Osteocyte (in vitro differentiated cells): ENCODE measurements at places on chromosomes 4 and X.

GRCh38 chr4:76429636-76430035 lies 5.4 kb upstream of the SHROOM3 start:
- DNase-seq = no peak

DNA sequence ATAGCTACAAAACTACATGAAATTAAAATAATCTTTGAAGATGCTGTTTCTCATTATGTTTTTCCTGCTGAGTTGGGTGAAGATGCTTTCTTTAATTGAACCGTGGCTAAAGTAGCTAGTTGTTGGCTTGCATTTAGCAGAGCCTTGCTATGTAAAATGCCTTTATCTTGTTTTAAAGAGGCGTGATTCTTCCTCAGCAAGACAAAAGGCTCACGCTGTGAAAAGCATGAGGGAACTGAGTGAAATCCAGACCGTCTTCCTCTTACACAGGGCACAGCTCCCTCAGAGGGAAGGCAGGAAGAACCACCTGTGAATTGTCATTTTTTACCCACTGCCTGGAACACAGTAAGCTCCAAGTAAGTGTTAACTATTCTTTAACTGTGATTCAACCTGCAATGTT lies 39.0 kb upstream of the ZNF518B start:
- no peak for DNase-seq

DNA sequence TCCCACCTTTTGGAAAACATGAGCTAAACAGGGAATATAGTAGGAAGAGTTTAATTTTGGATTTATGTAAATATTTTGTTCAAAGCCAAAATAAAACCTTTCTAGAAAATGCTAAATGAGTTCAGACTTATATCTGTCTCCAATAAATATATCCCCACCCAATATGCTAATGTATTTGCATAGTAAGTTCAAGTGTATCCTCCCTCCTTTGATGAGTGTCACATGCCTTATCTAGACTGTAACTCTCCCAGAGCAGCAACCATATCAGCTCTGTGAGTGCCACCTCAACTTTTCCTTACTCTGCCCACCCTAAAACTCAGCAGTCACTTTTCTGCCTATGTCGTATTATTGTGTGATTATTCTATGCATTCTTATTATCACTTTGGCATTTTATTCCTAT lies 516.1 kb upstream of the NR3C2 start:
- no peak for DNase-seq

DNA sequence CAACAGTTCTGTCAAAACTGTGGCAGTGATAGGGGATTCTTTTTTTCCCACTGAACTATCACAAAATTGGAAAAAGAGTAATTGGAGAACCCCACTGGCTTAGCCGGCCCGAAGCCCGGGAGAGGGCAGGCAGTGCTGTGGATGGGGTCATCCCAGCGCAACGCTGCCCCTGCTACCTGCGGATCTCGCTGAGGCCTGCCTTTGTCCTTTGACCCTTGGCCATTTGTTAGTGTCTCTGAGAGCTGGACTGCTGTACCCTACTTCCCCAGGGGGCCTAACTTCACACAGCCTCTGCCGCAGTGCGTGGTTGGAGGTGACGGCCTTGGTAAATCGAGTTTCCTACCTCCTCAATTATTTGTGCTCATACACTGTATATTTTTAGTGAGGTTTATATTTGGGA lies 43.0 kb upstream of the MSANTD1 start:
- DNase-seq = no peak

GRCh38 chrX:42886519-42886918 lies 108.6 kb upstream of the PPP1R2C start:
- DNase-seq = no peak

DNA sequence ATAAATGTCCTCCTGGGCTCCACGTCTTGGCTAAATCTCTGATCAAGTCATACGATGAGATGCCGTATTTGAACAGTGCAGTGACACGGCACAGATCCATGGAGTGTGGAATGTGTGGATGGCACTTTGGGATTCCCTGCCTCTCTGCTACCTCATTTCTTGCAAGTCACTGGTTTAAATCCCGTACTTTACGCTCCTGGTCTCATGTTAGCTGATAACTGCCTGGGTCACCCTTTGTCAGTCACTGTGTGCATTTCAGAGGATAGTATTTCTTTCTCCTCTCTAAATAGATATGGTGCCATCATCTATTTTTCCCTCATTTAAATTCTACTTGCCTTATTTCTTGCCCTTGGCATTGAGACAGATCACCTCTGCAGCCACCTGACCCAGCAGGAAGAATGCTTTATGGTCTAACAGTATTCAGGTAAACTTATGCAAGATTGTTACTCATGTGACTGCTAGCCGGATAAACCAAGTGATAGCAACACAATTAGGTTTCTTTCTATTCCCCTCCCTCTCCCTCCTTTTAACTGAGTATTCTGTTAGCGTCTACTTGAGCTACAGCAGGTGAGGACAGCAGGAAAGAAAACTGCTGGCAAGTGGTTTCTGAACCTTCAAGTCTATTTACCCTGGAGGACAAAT lies 2.8 kb downstream of the EGF start:
- no peak for DNase-seq

DNA sequence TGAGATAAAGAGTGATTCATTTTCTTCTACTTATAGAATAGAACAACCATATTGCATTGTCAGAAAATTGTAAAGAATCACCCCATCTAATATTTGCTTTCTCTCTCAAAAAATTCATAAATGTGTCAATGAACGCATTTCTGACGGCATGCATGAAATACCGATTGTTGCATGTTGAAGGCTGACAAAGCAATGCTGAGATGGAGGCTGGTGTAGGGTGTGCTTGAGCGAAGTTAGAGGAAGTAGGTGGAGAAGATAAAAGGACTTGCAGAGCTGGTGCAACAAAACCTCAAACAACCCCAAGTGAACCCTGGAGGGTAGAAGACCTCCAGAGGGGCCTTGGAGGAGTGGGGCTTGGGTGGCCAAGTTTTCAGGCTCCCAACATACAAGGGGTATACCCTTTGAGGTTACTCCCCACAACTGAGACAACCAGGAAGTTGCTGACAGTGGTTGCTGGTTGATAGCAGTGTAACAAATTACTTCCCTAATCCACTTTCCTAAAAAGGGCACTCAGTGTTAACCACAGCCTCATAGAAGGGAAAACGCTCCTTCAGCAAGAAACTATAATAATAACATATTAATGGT lies 452.7 kb downstream of the NLGN4X start:
- no peak for DNase-seq

DNA sequence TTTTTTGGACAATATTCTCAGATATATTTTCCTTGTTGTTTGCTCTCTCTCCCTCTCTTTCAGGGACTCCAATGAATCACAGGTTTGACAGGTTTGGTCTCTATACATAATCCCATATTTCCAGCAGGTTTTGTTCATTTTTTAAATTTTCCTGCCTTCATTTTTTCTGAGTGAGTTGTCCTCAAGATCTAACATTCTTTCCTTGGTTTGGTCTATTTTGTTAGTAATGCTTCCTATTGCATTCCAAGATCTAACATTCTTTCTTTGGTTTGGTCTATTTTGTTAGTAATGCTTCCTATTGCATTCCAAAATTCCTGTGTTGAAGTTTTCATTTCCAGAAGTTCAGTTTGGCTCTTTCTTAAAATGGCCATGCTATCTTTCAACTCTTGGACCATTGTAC lies 45.3 kb upstream of the ZMAT1 start:
- no peak for DNase-seq

GRCh38 chrX:115912372-115912897 lies 258.1 kb upstream of the AGTR2 start:
- peak; percentile 65 for DNase-seq

GRCh38 chrX:130091980-130092522 lies 18.2 kb downstream of the ELF4 start:
- DNase-seq = no peak

GRCh38 chr4:28435314-28435713 lies 1574.7 kb downstream of the STIM2 start:
- DNase-seq = no peak

DNA sequence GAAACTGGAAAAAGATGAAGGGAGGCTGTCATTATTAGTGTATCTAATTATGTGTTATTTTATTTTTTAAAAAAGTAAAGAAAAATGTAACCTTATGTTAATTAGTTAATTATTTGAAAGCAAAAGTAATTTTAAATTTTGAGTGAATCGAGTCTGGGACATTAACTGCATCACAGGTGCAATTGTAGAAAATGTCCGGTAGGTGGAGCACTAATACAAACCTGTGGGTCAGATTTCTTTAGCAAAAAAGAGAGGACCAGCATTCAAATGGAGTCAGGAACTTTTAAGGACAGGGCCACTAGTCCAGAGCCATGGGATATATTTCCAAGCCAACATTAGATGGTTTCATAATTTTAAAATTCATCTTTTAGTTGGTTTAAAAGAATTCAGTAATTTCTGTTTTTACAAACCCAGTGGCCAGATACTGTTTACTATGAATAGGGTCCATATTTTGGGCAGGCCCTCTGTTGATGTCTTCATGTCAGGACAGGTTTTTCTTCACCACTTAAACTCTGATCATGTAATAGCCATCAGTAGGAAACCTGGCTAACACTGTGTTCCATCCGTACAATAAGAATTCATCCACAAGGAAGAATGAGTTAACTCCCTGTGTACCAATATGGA lies 27.2 kb downstream of the BST1 start:
- no peak for DNase-seq

DNA sequence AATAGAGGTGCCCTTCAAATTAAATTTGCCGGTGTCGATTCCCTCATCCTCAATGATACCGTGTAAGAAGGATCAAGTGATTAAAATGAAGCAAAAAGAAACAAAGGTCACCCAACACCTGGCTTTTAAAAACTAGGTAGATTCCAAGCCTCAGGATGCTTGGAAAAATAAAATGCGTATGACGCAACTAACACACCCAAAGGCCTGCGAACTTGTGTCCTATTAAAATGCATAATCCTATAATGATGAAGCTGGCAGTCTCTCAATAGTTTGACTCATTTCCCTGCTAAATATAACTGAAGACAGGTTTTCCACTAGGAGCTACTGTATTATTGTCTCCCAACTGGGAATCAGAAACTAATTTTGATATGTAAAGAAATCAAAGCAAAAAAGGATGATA lies 263.2 kb downstream of the DHX15 start:
- no peak for DNase-seq

DNA sequence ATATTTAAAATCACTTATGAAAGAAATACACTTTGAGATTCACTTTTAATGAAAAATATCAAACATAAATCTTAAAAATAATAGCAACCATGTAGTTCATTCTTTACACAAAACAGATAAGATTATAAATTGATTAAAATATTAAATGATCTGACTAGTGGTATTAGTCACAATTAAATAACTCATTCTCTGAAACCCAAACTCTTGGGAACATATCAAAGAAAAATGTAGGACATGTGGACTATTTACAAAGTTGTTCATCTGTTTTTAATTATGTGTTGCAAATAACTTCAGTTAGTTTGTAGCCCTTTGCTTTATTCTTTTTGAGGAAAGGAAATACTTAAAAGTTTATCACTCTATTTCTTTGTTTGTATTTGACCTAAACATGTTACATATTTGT lies 9.5 kb upstream of the GUCY1A1 start:
- no peak for DNase-seq

DNA sequence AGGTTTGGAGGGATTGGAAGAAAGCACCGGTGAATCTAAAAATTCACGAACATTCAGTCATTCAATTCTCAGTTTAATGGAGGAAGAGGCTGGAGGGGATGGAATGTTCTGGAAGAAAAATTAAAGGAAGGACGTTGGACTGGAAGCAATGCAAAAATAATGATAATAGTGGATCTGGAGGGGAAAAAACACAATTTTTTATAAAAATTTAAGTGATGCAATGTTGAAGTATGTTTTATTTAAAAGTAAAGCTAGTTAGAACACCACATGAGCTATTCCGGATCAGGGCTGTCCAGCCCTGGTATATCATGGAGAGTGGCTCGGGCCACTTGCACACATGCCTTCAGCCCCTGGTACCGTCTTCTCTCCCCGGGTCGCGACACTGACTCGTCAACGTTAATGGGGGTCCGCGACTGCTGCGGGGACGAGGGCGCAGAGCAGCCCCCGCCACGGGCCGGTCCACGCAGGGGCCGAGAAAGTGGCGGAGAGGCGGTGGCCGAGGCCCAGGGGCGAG lies 204.6 kb downstream of the TENM3 start:
- DNase-seq = no peak

DNA sequence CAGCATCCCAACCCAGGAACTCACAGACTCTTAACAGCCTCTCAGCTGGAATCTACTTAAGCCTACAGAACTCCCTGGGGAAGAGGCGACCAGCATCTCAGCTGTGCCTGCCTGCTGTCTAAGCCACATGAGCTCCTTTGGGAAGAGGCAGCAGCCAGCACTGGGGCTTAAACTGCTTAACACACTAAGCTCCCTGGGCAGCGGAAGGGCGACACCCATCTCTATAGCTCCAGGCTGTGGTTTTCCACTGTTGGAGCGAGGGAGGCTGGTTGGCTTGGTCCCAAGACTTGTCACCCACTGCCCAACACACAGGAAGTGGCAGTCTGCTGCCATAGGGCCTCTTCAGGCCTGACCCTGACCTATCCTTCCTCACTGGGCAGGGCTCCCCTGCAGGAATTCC lies 1544.1 kb upstream of the ADGRL3 start:
- DNase-seq = no peak

DNA sequence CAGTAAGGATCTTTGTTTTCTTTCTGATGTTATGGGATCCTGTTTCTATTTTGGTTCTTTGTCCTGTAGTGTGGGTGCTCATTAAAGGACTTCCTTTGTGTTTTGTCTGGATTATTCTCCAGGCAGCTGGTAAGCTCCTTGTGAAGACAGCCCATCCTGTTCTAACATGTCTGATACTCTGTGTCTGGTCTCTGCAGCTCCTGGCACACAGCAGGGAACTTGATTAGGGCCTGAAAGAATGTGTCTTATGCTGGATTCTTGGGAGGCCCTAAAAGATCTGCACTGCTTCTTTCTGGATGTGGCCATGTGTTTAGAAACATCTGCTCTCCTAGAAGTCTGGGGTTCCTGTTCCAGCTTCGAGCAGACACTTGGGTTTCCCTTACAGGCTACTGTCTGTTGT lies 38.1 kb upstream of the ATXN3L start:
- DNase-seq = no peak

DNA sequence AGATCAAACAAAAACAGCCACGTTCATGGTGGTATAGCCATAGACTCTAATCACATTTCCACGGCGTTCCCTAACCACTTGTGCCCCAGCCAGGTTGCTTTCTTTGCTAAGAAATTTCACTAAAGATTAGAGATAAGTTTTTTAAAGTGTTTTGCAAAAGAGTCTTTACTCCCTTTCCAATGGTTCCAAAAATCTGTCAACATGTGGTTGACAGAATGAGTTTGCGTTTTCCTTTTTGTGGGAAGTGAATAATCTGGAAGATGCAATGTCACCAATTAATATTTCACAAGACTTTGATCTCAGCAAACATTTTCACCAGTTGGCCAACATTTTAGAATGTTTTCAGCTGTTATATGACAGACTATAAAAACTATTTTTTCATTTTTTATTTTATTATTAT lies 35.3 kb downstream of the CXCL1 start:
- no peak for DNase-seq

DNA sequence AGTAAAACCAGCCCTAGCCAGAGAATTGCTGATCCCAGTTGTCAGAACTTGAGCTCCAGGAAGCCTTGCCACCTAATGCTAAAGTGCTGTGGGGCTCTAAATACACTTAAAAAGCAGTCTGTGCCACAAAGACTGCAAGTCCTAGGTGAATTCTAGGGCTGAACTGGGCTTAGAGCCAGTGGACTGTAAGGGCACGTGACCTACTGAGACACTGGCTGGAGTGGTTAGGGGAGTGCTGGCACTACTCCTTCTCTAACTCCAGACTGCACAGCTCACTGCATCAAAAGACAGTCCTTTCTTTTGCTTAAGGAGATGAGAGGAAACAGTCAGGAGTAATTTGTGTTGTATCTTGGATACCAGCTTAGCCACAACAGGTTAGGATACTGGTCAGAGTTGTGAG lies 1240.2 kb downstream of the FAM133A start:
- DNase-seq = no peak

- no peak for DNase-seq
Measured at GRCh38 chr4:1047976-1048772, 36.7 kb downstream of the FGFRL1 start.
